ENCODE measurements at places on chromosomes 2 and 18. TPM values are rescaled to one million over a fixed set of nuclear protein-coding genes. Genes with fewer than 3 reads are reported as not detected.

The ASB1 gene
- 43.1 TPM for total RNA-seq

The DRC1 gene
- total RNA-seq, result not detected

GRCh38 chr2:112879491-112880041, 31.4 kb upstream of the IL37 start:
- peaks cover 30% of the 10 kb centered on the region for H3K4me1 ChIP-seq
- H3K36me3 ChIP-seq, result no peaks in the 10 kb centered on the region
- H3K27ac ChIP-seq, result no peak overlapping the region
- H3K4me3 ChIP-seq, result no peak overlapping the region

- H3K4me1 ChIP-seq, result no peaks in the 10 kb centered on the region
- DNase-seq, result no peak
- no peak overlapping the region for H3K4me3 ChIP-seq
- no peaks in the 10 kb centered on the region for H3K36me3 ChIP-seq
- H3K27ac ChIP-seq, result no peak overlapping the region
These were observed 78.3 kb downstream of the RTP5 start for GRCh38 chr2:241947876-241948275.

The PLEK gene
- 0.22 TPM for total RNA-seq

DNA sequence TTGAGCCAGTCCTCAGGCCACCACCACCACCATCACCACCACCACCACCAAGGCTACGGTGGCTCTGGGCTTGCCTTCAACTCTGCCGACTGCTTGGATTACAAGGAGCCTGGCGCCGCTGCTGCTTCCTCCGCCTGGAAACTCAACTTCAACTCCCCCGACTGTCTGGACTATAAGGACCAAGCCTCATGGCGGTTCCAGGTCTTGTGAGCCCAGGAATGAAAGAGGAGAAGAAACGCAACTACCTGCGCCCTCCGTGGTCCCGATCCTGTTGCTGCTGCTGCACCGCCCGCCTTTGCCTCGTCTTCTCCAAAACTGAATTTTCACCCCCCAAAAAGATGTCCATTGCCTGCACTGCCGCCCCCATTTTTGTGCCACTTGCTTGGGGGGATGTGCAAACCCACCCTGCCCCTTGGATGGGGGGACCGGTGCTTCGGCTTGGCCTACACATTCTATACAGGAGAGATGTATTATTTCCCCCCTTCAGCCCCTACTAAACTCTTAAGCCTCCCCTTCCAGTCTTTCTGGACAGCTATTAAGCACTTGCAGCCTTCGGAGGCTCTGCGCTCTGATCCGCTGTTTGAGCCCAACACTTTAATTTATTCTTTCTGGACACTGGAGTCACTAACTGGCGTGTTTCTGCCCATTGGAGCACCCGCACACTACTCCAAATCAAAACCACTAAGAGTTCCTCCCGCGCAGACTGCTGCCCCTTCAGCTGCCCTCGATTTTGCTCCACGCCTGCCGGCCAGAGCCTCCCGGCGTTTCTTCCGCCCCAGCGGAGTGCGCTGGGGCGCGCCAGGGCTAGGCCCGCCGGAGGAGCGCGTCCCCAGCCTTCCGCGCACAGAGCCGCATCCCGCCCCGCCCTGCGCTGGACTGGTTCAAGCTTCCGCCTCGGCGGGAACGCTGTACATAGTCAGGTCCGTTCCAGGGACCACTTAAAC, 5.7 kb downstream of the OTX1 start:
- no peak overlapping the region for H3K27ac ChIP-seq
- no peaks in the 10 kb centered on the region for H3K27me3 ChIP-seq
- DNase-seq, result no peak
- 0 out of 2 replicates have a peak, but pooled peaks cover 4% of the 10 kb centered on the region for H3K36me3 ChIP-seq
- peaks cover 7% of the 10 kb centered on the region for H3K4me1 ChIP-seq
- H3K4me3 ChIP-seq, result no peak overlapping the region

GRCh38 chr2:62660582-62661262, 44.8 kb upstream of the EHBP1 start:
- H3K36me3 ChIP-seq, result no peaks in the 10 kb centered on the region
- H3K27ac ChIP-seq, result no peak overlapping the region
- H3K27me3 ChIP-seq, result no peaks in the 10 kb centered on the region

The RNF152 gene
- 0.47 TPM for total RNA-seq

The ABHD1 gene
- total RNA-seq, result not detected

The ZRANB3 gene
- 12.0 TPM for total RNA-seq

Data from HCT116 (cell line).